Activated CD4-positive, alpha-beta memory T cell treated with anti-CD3 and anti-CD28 coated beads, Interleukin-2, amount 10 ng/mL, durations not matched to agents 7 days and 5 days (primary cell): ENCODE measurements at places on chromosomes 3 and 15. TPM values are rescaled to one million over a fixed set of nuclear protein-coding genes. Genes with fewer than 3 reads are reported as not detected.

GRCh38 chr3:69115731-69116130 lies 6.7 kb downstream of the LMOD3 start:
- no peak for DNase-seq
- no peak overlapping the region for H3K4me3 ChIP-seq
- H3K27me3 ChIP-seq, result no peaks in the 10 kb centered on the region
- H3K4me1 ChIP-seq, result peaks cover under 1% of the 10 kb centered on the region
- no peaks in the 10 kb centered on the region for H3K36me3 ChIP-seq
- no peak overlapping the region for H3K27ac ChIP-seq

DNA sequence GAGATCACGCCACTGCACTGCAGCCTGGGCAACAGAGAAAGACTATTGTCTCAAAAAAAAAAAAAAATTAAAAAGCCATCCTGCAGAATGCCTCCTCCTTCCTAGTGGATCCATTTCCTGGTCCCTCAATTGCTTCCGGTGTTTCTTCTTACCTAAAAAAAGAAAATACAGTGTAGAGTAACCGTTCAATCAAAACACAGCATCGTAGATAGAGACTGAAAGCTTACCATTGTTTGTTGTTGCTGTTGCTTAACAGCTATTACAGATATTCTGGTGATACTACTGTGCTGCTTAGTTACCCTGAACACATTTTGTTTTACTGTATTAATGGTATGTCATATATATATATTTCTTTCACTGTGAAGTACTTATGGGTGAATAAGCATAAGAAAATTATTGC lies 105.5 kb upstream of the LRRFIP2 start:
- H3K4me1 ChIP-seq, result no peaks in the 10 kb centered on the region
- DNase-seq, result no peak

- no peak overlapping the region for H3K27ac ChIP-seq
- no peaks in the 10 kb centered on the region for H3K27me3 ChIP-seq
- no peaks in the 10 kb centered on the region for H3K4me1 ChIP-seq
- H3K4me3 ChIP-seq, result no peak overlapping the region
Observed at GRCh38 chr15:82139823-82140268, 94.0 kb upstream of the MEX3B start.

GRCh38 chr15:38065721-38066345 lies 131.4 kb downstream of the TMCO5A start:
- H3K36me3 ChIP-seq, result no peaks in the 10 kb centered on the region
- no peak overlapping the region for H3K27ac ChIP-seq
- peaks cover 17% of the 10 kb centered on the region for H3K4me1 ChIP-seq
- no peak overlapping the region for H3K4me3 ChIP-seq
- H3K27me3 ChIP-seq, result peaks cover 50% of the 10 kb centered on the region

GRCh38 chr3:30770387-30770786 lies 124.1 kb downstream of the GADL1 start:
- DNase-seq, result no peak
- no peak overlapping the region for H3K27ac ChIP-seq
- peaks cover 2% of the 10 kb centered on the region for H3K4me1 ChIP-seq
- peaks cover 16% of the 10 kb centered on the region for H3K27me3 ChIP-seq

- H3K4me1 ChIP-seq, result no peaks in the 10 kb centered on the region
- H3K4me3 ChIP-seq, result no peak overlapping the region
- no peak overlapping the region for H3K27ac ChIP-seq
- DNase-seq, result no peak
- H3K27me3 ChIP-seq, result no peaks in the 10 kb centered on the region
Observed at GRCh38 chr3:71285086-71285485, 298.4 kb downstream of the FOXP1 start.

SHC4 gene
- 1.9 TPM for total RNA-seq

DNA sequence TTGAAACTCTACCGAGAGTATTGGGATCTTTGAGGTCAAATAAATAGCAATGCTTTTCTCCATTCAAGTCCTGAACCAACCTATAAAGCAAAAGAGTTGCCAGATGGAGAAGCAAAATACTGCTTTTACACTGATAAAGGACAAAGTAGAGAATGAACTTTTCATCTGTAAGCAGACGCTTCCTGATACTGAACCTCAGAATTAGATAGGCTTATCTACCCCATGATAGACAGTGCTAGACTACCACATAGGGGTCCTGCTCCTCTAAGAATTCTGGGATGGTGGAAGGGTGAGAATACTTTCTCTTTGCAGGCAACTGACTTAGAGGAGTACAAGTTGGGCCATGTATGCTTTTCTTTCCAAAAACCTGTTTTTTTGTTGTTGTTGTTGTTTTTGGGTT lies 9.5 kb downstream of the SAXO2 start:
- peaks cover 21% of the 10 kb centered on the region for H3K27me3 ChIP-seq
- no peak overlapping the region for H3K27ac ChIP-seq
- DNase-seq, result no peak

RAB27A gene
- total RNA-seq, result 99.9 TPM

- H3K4me3 ChIP-seq, result no peak overlapping the region
- H3K27me3 ChIP-seq, result no peaks in the 10 kb centered on the region
- peaks cover 50% of the 10 kb centered on the region for H3K4me1 ChIP-seq
- peaks cover 77% of the 10 kb centered on the region for H3K36me3 ChIP-seq
Observed at GRCh38 chr3:187064210-187065115, 74.8 kb downstream of the RPL39L start.

DNA sequence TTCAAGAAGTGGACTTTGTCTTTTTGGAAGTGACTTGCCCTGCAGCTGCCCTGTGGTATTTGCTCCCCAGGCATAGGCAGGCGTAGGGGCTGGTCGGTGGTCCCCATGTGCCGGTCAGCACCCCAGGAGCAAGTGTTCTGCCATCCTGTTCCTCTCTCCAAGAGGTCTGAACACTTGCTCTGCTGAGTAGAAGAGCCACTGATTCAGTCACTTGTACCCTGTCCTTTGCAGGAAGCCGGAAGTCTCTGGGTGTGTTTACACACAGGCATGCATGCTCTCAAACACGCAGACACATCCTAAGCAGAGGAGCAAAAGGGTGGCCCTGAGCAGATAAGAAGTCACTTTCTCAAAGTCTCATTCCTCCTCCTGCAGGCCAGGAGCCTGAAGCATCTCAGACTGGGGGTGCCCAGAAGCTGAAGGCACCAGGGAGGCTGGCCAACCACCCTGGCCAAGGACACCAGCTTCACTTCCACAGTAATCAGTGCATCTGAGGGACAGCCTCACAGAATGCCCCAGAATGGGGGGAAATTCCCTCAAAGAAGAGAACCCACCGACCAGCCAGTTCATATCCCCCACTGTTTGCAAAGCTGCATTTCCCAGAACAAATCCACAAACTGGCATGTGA lies 88.7 kb upstream of the POMGNT2 start:
- H3K27me3 ChIP-seq, result peaks cover 20% of the 10 kb centered on the region
- peak; percentile 67 for DNase-seq
- H3K4me3 ChIP-seq, result peak overlapping the region; percentile 50
- H3K27ac ChIP-seq, result peak overlapping the region; percentile 95
- H3K36me3 ChIP-seq, result peaks cover 17% of the 10 kb centered on the region

KLHL40 gene
- not detected for total RNA-seq

DNA sequence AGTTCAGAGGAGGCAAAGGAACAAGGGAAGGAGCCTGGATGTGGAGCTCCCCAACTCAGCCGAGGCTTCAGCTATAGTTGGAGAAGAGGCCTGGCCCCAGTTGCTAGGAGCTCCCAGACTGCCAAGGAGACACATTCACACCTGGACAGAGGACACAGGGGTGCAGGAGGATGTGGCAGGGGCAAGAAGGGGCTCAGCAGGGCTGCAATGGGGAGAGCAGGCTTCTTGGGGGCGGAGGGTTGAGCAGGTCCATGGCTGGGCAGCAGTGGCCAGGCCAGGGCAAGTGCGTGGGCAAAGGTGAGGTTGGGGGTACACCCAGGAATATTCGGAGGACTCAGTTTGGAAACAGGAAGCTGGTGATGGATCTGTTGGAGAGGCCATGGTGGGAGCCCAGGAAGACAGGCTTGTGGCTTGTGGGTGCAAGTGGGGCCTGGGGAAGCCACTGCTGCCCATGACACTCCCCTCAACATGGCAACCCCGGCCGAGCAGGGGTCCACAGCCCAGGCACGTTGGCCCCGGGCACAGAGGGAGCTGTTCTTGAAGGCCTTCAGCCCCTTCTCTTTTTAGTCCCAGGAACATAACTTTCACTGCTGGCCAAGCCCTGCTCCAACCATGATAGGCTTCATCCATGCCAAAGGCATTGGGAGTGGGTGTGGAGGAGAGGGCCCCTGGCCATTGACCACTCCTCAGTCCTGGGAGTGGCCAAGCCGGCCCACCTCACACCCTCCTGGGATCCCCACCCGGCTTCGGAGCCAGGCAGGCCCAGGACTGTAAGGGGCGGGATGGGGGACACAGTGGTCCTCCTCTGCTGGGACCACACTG lies 33.3 kb downstream of the TSPAN3 start:
- no peaks in the 10 kb centered on the region for H3K4me1 ChIP-seq
- peaks cover 75% of the 10 kb centered on the region for H3K36me3 ChIP-seq
- H3K4me3 ChIP-seq, result peak overlapping the region; percentile 17
- H3K27ac ChIP-seq, result peak overlapping the region; percentile 65

SEC61A1 gene
- 203 TPM for total RNA-seq

ARHGEF26 gene
- 0.13 TPM for total RNA-seq

GRCh38 chr15:44593042-44593736 lies 56.2 kb downstream of the EIF3J start:
- DNase-seq, result peak; percentile 20
- peak overlapping the region; percentile 37 for H3K27ac ChIP-seq
- no peaks in the 10 kb centered on the region for H3K27me3 ChIP-seq
- peaks cover 56% of the 10 kb centered on the region for H3K36me3 ChIP-seq
- H3K4me1 ChIP-seq, result peaks cover 34% of the 10 kb centered on the region
- no peak overlapping the region for H3K4me3 ChIP-seq

GOLGA6L10 gene
- 0.95 TPM for total RNA-seq

DNA sequence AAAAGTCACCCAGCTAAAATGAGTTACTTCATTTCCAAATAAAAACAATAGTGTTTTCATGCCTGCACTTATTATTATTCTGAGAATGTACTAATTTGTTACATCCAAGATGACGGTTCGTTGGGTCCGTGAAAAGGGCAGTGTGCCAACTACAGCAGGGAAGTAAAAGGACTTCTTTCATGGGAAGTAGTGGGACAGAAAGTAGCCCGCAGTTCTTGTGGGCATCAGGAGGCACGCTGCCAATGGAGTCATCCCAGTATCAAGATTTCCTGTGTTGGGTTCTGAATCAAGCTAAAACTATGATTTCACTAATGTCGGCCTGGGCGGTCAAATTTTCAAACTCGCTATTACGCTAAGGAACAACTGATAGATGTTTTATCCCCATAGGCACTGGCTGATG lies 254.5 kb upstream of the SOX2 start:
- no peak overlapping the region for H3K27ac ChIP-seq
- H3K36me3 ChIP-seq, result no peaks in the 10 kb centered on the region

- H3K4me1 ChIP-seq, result peaks cover 2% of the 10 kb centered on the region
- H3K36me3 ChIP-seq, result no peaks in the 10 kb centered on the region
- H3K27me3 ChIP-seq, result peaks cover 27% of the 10 kb centered on the region
- DNase-seq, result no peak
- H3K4me3 ChIP-seq, result no peak overlapping the region
Observed at GRCh38 chr3:14792691-14793121, 26.1 kb upstream of the FGD5 start.

DNA sequence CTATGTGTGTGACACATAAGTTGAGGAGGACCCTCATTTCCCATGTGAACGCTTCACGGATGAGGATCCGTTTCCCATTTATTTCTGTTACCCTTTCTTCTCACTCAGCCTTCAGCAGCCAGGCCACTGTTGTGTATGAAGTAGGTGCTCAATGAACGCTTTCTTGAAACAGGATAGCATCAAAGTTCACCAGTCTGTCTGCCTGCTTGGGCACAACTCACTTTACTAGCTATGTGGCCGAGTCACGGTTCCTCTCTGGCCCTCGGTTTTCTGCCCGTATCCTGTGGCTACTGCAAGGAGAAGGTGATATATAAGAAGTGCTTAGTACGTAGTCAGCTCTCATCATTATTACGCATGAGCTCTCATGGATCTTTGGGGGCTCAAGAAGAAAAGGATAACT lies 22.4 kb downstream of the ACSBG1 start:
- H3K36me3 ChIP-seq, result no peaks in the 10 kb centered on the region
- peaks cover 15% of the 10 kb centered on the region for H3K27me3 ChIP-seq
- DNase-seq, result no peak
- H3K4me3 ChIP-seq, result no peak overlapping the region
- H3K27ac ChIP-seq, result no peak overlapping the region
- H3K4me1 ChIP-seq, result no peaks in the 10 kb centered on the region

GRCh38 chr15:96348112-96349027 lies 17.9 kb downstream of the NR2F2 start:
- no peak overlapping the region for H3K27ac ChIP-seq
- H3K4me1 ChIP-seq, result no peaks in the 10 kb centered on the region
- H3K36me3 ChIP-seq, result no peaks in the 10 kb centered on the region
- H3K27me3 ChIP-seq, result peaks cover 91% of the 10 kb centered on the region
- DNase-seq, result no peak

DNA sequence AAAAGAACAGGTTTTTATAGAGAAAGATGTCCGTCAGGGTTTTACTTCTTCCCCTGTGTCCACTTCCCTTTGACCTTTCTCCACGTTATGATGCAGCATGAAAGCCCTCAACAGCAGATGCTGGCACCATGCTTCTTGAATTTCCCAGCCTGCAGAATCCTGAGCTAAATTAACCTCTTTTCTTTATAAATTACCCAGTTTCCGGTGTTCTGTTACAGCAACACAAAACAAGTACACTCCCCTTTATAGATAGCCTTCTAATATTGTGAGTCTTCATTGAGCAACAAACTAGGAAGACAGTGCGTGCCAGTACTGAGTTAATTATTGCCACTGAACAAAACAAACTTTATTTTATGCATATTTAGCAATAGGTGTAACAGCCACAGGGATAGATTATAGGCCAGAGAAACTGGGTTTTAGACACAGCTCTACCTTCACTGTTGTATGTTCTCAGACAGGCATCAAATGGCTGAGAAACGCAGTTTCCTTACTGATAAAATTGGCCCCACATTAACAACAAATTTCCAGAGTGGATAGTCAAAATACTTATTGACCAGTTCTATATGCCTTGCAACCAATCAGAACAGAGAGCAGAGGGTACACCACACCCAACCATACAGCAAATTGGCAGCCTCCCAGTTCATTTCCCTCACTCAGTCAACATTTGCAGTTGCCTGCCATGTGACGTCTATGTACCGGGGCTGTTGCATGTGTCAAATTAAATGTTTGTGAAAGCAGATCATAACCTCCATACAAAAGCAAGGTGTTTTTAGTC lies 14.4 kb upstream of the TBL1XR1 start:
- H3K27ac ChIP-seq, result no peak overlapping the region
- no peaks in the 10 kb centered on the region for H3K27me3 ChIP-seq
- H3K4me1 ChIP-seq, result peaks cover 6% of the 10 kb centered on the region
- DNase-seq, result no peak

SERPINI1 gene
- 2.9 TPM for total RNA-seq

DNA sequence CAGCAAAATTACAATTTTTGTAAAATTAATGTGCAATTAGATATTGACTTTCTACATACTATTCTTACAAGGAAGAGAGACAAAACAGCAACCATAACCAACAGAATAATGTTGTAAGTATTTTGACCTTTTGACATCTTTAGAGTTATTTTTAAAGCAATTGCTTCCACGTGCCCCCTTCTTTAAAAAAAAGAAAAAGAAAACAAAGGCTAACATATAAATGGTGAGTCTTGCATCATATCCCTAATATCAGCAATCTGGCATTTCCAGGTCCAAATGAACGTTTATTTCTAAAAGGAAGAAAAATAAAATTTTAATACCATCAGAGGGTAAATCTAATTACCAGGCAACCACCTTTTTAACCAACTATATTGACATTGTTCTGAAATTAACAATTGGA lies 19.3 kb upstream of the STRIT1 start:
- no peaks in the 10 kb centered on the region for H3K27me3 ChIP-seq
- no peak overlapping the region for H3K4me3 ChIP-seq
- no peak for DNase-seq
- no peak overlapping the region for H3K27ac ChIP-seq
- H3K4me1 ChIP-seq, result no peaks in the 10 kb centered on the region
- no peaks in the 10 kb centered on the region for H3K36me3 ChIP-seq

LRRC15 gene
- not detected for total RNA-seq
